ENCODE measurements at places on chromosomes 5 and 9.

- DNase-seq: no peak
These were observed 183.8 kb downstream of the CDH12 start for GRCh38 chr5:22669345-22669744.

DNA sequence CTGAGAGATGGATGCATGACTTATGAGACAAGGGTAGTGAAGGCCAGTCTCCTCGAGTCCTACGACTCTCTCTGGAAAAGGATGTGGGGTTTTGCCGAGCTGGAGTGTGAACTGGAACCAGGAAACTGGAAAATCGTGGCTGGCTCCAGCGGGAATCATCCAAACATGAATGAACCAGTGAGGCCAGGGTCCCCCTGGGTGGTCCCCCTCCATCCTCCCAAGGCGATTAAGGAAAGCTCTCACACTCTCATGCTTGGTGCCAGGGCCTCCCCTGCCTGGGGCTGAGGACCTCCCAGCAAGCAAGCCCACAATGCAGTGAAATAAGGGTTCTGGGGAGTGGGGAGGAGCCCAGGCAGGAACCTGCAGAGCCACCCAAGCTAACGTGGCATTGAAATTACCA lies 9.6 kb upstream of the AMBP start:
- DNase-seq: no peak

GRCh38 chr9:7117676-7118561 lies 360.1 kb downstream of the KDM4C start:
- peak; percentile 71 for DNase-seq

DNA sequence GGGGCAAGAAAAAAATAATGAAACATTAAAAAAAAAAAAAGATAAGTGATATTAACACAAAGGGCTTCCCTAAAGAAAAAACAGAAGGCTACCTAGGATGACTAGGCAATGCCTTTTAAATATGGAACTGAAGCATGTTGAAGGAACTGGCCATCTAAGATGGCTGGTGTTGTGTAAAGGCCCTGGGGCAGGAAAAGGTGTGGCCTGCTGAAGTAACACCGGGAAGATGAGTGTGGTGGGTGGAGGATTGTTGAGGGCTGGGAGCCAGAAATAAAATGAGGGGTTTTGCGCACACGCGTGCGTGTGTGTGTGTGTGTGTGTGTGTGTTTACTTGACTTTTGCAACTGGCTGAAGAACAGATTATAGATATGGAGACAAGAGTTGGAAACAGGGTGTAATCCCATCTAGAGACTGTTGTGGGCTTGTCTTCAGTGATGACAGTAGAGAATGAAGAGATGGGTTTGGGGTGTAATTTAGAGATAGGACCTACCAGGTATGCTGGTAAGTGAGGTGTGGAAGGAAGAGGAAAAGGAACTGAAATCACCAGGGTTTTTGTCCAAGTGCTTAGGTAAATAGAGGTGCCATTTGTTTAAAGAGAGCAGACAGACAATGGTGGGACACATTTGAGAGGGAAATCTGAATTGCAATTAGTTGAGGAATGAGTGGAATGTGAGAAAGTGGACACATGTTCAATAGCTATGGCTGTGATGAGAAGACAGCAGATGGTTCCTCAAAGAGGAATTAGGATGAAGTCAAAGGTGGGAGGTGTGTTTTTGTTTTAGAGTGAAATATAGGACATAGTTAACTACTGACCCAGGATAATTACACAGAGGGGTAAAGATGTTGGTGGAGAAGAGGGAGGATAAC lies 33.9 kb downstream of the RAD23B start:
- DNase-seq: no peak

GRCh38 chr9:71984831-71985281 lies 73.4 kb downstream of the C9orf85 start:
- DNase-seq: no peak

DNA sequence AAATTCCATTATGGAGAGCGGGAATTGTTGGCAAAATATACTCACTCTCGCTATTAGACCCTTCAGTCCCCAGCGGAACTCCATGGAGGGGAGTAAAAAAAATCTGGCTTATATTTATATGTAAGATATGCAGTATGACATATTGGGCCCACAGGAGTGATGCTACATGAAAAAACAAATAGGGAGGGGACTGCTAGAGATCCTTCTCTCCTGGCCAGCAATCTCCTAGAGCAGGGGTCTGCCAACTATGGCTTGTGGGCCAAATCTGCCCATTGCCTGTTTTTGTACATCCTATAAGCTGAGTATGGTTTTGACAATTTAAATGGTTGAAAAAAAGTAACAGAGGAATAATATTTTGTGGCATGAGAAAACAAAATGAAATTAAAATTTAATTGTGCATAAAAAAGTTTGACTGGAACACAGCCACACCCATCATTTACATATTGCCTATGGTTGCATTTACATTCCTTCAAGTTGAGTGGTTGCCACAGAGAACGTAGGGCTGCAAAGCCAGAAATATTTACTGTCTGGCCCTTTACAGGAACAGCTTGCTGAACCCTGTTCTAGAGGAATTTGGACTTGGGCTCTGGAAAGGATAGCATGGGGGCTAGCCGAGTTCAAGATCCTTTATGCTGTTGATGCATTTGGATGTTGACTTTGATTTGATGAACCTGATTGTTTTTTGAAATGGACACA lies 197.3 kb upstream of the CLINT1 start:
- DNase-seq: peak; percentile 32

GRCh38 chr9:87089506-87089905 lies 142.2 kb upstream of the GAS1 start:
- no peak for DNase-seq

GRCh38 chr5:141382469-141383294 lies at the start of gene PCDHGA7:
Gene PCDHGA7, plus strand, starts transcription at chr5:141382742. Its CDS starts 158 bp downstream, at chr5:141382900.
- DNase-seq: no peak

DNA sequence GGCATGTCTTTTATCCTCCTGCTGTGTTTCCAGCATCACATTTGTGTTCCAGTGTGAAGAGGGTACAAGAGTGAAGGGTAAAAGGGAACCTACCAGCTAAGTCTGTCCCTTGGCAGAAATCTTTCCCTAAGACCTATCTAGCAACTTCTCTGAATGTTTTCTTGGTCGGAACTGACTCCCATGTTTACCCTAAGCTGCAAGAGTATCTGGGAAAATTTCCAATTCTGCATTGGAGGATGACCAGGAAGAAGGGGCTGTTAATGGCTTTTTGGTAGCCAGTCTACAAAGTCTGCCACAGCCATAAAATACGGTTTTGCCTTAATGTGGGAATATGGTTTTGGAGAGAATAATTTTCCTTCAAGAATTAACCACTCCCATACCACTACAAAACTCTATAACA lies 75.1 kb downstream of the MAST4 start:
- DNase-seq: no peak

GRCh38 chr9:128101690-128102089 lies 25.8 kb downstream of the PTGES2 start:
- DNase-seq: no peak

DNA sequence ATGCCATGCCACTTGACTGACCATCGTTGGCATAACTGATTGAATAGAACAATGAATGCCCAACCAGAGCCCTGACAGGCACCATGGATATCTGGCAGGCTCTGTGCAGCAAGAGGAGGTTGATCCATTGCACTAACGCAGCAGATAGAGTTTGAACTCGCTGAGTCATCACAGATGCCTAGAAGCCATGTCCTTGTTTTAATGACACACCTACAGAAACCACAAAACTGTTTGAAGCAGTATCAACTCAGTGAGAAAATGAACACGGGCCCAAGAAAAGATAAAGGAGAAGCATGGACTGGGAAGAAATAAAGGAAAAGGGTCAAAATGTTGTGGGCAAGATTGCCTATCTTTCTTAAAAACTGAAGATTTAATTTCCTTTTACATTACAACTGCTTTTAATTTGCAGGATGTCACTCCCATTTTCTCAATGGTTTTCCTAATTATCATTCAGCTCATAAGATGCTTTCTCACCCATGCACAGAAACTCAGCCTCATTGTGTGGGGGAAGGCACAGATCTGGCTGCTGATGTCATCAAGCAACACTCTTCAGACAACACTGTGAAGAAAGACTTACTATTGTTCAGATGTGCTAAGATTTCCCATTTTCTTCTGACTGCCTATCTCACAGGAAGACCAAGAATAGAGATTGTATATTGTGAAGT lies 129.0 kb downstream of the PIK3R1 start:
- DNase-seq: no peak

- no peak for DNase-seq
These were observed 9.3 kb upstream of the ACSL6 start for GRCh38 chr5:132020568-132021339.

DNA sequence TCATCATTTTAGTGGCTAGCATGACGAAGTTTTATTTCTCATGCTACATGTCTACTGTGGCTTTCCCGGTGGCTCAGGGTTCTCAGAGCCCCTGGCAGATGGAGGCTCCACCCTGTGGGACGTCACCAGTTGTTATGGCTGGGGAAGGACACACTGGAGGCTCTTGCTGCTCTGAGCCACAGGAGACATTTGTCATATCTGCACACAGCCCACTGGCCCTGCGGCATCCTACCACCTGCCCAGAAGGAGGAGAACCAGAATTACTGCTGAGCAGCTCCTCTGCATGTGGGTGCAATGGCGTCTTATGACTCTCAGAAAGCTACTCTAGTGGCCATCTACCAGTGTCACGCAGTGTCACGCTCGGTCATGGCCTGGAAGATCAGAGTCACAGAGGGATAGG lies 6.6 kb downstream of the OR13J1 start:
- no peak for DNase-seq

DNA sequence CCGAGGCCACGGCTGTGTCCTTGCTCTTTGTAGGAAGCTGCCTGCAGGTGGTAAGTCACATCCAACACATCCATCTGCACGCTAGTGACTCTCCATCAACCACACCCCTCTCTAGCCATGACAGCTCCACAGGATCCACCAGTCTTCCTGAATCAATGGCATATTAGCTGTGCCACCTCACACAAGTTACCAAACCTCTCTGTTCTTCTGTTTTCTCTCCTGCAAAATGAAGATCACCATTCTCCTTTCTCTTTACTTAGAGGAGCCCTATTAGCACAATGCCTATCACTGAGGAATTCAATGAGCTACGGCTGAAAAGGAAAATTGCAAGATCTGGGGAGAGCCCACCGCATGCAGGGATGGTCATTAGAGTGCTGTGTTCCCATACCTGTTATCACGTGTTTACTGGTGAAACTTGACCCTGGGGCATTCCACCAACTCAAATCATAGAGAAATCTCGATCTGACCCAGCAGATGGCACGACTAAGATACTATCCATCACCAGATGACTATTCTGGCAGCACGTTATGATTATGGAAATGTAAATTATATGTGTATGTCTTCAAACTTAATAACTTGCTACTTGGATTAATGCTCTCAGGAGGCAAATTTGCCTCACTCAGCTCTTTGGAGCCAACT lies 20.9 kb downstream of the WHRN start:
- DNase-seq: no peak

DNA sequence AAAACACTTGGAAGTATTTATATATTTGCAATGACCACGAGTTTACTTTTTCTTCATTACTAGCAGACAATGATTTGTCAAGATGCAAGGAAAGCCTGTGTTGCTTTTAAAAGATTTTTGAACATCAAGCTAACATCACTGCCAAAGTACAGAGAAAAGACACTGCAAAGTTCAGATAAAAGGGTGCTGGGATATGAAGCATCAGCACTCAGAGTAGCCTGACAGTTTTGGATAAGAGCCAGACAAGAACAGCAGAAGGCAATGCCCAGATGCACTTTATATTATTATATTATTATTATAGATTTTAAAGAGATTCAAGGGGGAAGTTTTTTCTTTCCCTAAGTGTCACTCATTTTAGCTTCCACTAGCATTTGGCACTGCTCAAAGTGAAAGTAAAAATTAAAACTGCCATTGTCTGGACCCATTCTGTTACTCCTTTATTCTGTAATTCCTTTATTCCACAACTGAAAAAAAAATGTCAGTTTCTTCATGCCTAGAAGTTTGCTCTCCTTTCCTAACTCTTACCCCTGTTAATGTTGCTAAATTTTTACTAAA lies 240.6 kb downstream of the EFNA5 start:
- no peak for DNase-seq

DNA sequence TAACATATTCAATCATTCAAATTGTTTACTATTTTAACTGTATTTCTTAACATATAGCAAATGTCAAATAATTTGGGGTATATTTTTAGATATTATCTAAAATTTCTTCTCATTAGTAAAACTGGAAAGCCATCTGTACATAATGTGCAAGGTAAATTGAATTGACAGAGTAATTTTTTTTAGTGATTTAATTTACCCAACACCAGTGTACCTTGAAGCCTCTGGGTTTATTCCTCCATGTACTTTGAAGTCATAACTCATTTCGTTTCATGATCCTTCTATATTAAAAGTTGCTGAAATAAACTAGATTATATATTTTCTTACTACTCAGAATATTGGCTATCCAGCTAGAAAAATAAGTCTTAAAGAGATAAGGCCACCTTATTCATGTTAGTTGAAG lies 674.9 kb downstream of the PRR16 start:
- no peak for DNase-seq

- no peak for DNase-seq
These were observed 588.8 kb upstream of the KLF4 start for GRCh38 chr9:108078375-108078774.

DNA sequence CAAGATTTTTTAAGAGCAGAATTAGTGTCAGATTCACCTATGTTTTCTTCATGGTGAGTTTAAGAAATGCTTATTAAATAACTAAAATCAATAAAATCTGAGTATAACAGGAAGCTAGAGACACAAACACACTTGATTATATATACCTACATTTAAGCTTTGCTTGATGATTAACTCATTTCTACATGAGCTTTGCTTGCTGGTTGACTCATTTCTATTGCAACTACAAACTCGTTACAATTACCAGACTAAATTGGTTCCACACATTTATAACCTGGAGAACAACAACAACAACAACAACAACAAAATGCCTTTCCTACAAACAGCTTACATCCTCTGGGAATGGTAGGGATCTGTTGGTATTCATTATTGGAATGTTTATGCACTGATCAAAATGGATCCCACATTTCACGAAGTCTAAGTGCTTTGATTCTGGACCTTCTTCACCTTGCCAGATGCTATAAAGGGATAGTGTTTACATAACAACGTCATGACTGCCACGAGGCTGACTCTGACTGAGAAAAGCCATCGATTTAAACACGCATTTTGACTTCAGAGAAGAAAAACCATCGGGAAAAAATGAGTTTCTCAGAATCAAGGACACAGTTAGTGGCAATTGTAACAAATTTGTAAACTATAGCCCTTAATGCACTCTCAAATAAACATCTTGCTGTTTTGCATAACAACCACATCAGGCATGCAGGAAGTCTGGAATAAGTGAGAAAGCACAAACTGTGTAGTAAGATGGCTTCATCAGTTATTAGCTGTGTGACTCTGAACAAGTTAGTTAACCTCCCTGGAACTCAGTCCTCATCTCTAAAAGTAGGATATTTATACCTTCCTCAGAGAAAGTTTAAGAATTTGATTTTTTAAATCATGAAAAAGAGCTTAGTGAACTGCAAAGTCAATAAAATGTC lies 49.8 kb downstream of the RASEF start:
- peak; percentile 5 for DNase-seq

DNA sequence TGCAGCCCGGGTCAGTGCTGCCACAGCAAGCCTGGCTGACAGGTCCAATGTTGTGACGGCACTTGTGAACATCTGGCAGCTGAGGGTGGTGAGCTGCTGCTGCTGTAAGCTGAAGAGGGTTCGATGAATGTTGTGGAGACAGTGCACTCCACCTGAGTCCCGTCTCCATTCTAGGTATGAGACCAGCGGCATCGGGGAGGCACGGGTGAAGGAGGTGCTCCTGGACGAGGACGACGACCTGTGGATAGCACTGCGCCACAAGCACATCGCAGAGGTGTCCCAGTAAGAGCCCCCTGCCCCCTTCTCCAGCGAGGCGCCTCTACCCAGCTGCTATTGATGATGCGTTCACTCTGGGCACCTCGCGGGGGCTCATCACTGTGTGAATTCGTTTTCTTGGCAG lies 38.9 kb upstream of the CFAP157 start:
- no peak for DNase-seq

Measured in NCI-H1092 treated with DMSO at 0.1 percent for 48 hours (cell line).